ENCODE measurements at places on chromosomes 2 and 18.
A peak's percentile ranks its signal among the peaks of the same experiment; 100 is the strongest.

DNA sequence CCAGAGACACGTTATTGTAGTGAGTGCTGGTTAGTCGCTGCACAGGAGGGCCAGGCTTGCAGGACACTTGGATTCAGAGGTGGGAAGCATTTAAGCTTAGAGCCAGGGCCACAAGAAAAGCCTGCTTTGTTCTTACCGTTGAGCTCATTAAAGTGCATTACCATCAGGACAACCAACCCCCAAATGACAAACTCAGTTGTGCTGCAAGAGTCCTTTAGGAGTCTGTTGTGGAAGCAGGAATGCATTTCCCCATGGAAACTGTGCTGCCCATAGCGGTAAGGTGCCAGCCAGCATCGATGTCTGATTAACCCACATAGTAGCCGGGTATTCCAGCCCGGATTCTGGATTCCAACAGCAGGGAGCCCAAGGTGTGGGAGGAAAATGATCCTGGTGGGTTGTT lies 23.4 kb upstream of the REEP1 start:
- DNase-seq = no peak

DNA sequence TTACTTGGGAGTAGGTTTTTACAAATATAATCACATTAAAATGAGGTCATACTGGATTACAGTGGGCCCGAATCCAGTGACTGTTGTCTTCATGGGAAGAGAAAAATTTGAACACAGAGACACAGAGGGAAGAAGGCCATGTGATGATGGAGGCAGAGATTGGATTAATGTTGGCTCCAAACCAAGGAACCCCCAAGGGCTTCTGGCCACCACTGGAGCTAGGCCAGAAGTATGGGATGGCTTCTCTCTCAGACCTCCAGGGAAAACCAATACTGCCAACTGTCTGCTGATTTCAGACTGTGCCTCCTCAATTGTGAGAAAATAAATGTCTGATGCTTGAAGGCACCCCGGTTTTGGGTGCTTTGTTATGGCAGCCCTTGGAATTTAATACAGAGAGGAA lies 76.0 kb downstream of the ALPK2 start:
- DNase-seq = no peak

DNA sequence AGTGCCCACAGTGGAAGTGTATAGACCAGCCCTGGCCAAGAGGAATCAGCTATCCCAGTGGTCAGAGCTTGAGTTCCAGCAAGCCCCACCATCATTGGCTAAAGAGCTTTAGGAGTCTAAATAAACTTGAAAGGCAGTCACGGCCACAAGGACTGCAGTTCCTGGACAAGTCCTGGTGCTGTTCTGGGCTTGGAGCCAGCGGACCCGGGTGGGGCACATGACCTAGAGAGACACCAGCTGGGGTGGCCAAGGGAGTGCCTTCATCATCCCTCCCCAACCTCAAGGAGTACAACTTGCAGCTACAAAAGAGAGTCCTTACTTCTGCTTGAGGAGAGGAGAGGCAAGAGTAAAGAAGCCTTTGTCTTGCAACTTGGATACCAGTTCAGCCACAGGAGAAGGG lies 439.8 kb upstream of the TMEFF2 start:
- DNase-seq = no peak

DNA sequence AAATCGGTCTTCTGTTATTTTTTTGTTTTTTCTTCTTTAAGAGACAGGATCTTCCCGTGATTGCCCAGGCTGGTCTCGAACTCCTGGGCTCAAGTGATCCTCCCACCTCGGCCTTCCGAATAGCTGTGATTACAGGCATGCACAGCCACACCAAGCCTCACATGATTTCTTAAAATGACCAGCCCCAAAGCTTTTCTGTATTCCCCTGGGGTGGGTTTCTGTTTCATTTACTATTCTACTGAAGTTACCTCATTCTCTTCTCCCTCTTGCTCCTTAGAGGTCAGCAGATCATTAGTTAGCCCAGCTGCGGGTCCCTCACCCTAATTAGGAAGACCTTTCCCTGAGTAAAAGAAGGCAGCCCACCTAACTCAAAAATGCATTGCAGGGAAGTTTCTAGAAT lies 27.6 kb downstream of the SLC1A4 start:
- no peak for DNase-seq

DNA sequence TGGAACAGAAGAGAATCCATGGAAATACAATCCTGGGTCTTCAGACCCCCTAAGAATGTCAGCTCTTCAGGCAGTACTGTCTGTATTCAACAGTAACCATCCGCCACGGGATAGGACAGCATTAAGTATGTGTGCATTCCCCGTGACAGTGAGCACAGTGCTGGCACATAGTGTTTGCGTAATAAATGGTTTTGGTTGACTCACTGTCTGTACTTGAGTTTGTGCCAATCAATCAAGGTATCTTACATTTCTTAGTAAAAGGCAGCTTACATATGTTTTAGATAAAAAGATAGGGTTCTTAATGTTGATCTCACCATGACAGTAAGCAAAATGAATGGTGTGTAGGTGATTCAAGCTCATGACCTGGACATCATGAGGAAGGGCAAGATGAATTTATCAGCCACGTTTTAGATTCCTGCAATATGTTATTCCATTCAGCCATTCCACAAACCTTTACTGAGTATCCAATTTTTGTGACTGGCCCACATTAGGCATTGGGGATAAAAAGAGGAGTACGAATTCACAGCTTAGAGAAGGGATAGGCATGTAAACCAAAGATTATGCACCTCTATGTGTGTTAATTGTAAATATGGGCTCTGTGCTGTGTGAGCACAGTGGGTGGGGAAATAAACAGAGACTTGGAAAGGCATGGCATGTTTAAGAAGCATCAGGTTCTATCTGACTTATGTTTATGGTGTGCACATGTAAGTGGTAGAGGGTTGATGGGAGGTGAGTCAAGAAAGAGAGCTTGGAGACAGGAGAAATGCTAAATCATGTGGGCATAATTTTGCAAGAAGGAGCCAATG lies 258.8 kb downstream of the SLC8A1 start:
- no peak for DNase-seq

DNA sequence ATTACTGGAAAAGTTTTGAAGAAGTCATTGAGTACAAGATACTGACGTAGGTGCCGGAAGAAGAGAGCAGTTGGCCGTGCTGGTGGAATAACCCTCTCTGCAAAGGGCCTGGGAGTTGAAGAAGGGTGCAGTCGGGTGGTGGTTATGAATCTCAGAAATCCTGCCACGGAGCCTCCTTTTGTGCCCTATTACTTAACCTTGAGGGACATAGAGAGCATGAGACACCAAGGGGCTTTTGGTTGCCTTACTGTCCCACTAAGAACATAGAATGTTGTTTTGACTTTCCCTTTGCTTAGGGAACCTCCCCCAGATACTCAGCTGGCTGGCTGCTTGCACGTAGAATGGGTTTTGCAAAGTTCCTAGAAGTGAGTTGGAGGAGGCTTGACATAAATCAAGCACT lies 1.3 kb upstream of the CD28 start:
- no peak for DNase-seq

DNA sequence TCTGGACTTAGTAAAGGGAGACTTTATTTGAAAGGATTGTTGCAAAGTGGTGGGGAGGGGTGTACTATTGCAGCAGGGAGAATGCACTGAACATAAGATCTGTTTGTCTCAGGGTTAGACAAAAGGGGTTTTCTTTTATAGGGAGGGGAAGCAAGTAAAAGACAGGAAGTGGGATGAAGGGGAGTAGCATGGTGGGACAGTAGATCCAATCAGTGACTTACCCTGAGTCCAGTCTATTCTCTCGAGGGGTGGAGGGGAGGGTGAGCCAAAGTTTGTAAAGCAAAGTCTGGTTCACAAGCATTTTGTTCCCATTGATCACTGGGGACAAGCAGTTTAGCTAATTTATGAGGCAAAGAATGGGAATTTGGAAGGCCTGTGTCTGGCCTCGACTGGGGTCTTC lies 35.0 kb upstream of the CYP27C1 start:
- DNase-seq = no peak

- DNase-seq = no peak
Measured at GRCh38 chr2:136070913-136071312, 47.0 kb downstream of the CXCR4 start.

GRCh38 chr2:147045113-147045512 lies 799.7 kb upstream of the ACVR2A start:
- DNase-seq = peak; percentile 1

GRCh38 chr2:181408861-181409260 lies 48.3 kb upstream of the ITGA4 start:
- DNase-seq = no peak

DNA sequence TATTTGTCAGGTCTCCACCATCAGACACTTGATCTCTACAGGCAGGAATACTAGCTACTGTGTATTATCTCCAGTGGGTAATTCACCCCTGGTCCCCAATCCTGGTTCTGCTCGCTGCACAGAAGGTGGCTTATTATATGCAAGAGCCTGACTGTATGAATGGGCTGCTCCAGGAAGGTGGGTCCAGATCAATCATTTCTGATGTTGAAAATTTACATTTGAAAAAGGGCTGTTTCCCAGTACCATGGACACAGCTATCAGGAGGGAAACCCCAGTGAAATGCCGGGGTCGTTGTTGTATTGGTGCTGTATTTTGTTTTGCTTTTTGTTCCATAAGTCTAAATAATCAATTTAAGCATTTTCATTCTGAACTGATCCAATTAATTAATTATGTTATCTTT lies 367.6 kb downstream of the RND3 start:
- no peak for DNase-seq

DNA sequence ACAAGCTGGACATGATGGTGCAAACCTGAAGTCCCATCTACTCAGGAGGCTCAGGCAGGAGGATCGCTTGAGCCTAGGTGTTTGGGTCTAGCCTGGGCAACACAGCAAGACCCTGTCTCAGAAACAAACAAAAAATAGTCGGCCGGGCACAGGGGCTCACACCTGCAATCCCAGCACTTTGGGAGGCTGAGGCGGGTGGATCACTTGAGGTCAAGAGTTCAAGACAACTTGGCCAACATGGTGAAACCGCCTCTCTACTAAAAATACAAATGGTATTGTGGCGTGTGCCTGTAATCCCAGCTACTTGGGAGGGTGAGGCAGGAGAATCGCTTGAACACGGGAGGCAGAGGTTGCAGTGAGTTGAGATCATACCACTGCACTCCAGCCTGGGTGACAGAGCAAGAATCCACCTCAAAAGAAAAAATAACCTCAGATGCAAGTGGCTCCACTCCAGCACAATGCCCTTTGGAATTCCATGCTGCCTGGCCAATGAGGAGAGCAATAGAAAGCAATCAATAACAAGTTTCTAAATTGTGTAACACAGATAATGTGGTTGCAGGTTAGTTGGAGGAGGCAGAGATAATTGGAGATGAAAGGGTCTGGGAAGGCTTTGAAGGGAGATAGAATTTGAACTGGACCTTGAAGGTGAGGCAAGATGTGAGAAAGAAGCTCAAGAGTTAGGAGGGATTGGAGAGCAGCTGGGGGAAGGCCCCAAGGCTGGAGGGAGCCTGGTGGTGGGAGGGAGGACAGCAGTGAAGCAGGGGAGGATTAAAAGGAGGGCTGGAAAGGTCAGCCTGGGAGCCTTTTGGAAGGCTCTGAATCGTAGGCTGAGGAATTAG lies 6.0 kb downstream of the TTC31 start:
- no peak for DNase-seq

- no peak for DNase-seq
Measured at GRCh38 chr18:46448347-46448746, 208.7 kb downstream of the LOXHD1 start.

DNA sequence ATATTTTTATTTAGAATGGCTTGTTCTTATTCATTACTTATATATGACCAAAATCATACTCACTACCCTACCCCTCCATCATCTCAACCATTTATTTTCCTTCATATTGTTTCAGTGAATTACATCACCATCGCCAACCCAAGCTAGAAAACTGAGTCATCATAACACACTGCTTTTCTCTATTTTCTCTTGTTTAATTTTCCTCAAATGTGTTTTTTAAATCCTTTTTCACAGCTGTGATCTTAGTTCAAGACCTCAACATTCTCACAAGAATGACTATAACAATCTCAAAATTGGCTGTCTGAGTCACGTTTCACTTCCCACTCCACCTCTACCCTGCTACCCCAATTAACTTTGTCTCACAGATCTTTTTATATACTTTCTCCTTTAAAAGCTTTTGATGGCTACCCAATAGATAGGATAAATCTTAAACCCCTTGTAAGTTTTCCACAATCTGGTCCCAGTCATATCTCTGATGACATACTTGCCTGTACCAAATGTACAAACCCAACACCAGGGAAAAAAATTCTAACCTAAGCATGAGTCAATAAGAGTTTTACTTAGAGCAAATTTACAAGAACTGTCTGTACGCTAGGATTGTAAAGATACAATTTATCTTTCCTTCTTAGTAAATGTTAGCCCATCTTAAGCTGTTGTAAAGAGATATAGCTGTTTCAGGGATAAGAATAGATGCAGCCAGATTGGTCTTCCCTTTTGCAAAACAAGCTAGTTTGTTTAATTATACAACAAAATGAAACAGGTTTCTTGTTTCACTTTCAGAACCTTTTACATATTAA lies 635.1 kb upstream of the SLC39A10 start:
- no peak for DNase-seq

DNA sequence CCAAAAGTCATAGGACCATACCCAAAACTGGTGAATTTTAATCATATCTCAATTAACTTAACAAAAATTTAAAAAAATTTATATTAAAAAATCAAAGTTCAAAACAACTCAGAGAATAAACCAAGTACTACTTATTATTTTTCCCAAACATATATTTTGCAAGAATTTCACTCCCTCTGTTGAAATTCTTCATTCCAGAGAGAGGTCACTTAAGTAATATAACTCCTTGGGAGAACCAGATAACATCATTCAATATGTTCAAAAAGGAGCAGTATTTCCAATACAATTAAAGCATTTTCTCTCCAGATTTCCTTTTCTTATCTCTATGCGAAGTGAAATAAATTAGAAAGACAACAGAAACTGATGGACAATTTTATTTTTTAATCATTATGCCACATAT lies 165.9 kb upstream of the RND3 start:
- no peak for DNase-seq

DNA sequence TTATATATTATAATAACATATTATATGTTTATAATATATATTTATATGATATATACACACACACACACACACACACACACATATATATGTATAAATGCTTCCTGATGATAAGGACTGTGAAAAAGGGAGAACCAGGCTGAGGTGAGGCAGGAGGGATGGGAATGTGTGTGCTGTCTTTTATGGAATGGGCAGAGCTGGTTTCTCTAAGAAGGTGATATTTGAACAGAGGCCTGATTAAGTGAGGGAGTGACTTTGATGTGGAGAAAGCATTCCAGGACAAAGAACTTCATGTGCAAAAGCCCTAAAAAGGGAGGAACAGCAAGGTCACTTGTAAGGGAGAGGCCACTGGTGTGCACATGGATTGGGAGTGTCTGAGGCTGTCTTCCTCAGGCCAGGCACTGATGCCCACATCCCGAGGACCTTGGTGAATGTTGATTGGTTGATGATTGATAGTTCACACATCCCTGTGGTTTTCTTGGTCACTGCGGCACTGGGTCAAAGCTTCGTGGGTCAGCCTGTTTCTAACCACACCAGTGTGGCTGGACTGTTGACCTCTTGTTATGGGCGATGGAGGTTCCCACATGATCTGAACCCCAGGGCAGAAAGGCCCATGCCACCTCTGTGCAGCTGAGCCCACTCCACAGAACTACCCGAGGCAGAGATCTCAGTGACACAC lies 196.9 kb downstream of the MYCN start:
- DNase-seq = no peak

GRCh38 chr2:43060390-43061016 lies 165.9 kb downstream of the ZFP36L2 start:
- DNase-seq = no peak

GRCh38 chr18:3117493-3118192 lies 102.1 kb downstream of the MYOM1 start:
- DNase-seq = no peak
